BJ (cell line): ENCODE measurements at places on chromosomes 5 and 9. TPM values are rescaled to one million over a fixed set of nuclear protein-coding genes. Genes with fewer than 3 reads are reported as not detected.

DNA sequence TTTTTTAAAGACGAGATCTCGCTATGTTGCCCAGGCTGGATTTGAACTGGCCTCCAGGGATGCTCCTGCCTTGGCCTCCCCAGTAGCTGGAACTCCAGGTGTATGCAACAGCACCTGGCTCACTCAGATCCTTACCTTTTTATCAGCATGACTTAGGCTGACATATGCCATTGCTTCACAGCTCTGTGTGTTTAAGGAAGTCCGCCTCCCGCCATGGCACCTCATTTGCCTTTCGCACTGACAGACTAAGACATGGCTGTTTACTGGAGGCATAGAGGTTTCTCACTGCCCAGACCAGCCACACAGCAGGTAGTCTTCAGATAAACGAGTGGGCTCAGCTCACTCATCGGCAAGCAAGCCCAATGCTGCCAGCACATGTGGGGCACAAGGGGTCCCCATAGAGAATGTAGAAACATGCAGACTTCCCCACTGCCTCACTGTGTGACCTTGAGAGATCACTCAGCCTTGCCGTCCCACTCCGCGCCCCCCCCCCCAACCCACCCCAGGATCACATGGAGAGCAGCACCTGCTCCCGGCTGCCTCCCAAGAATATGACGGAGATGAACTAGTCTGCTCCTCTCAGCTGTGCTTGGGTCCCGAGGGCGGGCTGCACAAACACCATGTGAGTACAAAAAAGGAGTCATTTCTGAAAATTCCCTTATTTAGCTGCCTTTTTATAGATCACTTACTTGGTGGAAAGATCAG is 62.8 kb downstream of the DCP2 start:
- DNase-seq, result no peak

DNA sequence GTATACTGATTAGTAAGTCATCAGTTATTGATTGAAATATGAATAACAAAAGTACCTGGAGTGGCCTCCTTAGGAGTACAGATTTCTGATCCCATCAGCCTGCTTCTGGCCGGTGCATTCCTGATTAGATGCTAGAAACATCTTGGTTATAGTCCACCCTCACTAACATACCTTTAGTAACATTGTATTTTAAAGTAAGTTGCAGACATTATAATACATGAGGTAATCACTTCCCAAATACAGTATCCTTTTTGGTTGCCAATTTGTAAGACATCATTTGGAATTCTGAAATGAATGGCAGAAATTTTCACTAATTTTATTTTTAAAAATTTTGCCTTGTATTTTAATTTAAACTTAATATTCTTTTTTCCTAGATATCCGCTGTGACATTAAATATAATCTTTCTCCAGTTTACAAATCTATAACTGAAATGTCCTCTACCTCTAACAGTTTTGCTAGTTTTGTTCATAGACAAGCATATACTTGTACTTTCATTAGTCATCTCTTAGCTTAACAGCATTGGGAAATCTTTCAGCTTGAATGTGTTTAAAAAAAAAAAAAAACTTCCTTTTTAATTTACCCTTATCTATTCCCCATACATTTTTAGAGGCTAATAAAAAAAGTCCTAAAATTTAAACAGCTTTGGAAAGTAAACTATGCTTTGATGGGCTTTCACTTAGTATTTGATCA is 178.9 kb downstream of the XRCC4 start:
- no peak for DNase-seq

DNA sequence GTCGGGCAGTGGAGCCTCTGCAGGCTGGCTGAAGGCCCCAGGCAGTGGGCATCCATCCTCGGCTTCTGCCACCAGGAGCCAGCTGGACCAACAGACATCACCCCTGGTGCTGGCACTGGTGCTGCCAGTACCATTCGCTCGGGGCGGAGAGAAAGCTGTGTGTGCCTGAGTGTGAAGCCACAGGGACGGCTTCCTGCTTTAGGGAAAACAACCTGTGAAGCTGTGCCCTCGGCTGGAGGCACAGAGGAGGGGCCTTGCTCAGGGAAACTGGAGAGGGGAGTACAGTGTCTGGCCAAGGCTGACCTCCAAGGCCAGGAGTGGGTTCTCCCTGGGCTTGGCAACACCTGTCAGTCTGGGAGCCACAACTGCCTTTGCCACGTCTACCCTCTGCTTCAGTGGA is 38.3 kb downstream of the NEK6 start:
- no peak for DNase-seq

DNA sequence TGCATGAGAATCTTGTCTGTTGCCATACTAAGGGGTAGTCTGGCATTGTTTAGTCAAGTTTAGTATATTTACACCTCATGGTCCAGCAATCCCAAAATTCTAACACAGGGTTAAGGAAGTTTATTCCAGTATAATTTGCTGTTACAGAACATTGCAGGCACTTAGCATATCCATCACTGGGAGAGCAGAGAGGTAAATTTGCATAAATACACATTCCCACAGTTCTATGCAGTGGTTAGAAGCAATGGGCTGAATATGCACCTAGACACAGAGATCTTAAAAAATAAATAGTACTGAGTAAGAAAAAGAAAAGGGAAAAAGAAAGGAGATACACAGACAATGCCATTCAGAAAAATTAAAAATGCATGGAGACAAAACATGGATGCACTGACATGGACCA is 692.3 kb upstream of the MEF2C start:
- DNase-seq, result no peak

Gene SNX30
- 6.1 and 9.1 TPM in 2 replicates for polyA plus RNA-seq

DNA sequence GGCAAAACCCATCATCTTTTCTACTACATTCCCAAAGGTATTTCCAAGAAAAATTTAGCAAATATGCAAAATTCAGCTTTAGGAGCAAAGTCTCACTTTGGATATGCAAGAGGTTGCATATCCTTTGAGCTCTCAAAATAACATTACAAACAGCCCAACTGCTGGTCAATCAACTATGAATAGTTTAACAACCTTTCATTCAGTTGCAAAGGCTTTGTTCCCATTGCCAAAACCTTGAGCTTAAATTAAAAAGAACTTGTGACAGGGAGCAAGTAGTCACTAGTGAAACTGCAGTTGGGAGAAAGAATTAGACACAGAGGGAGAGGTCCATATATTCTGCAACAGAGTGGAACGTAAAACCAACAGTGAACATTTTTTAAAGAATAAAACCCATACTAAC is 8.8 kb downstream of the ZNF608 start:
- no peak for DNase-seq

DNA sequence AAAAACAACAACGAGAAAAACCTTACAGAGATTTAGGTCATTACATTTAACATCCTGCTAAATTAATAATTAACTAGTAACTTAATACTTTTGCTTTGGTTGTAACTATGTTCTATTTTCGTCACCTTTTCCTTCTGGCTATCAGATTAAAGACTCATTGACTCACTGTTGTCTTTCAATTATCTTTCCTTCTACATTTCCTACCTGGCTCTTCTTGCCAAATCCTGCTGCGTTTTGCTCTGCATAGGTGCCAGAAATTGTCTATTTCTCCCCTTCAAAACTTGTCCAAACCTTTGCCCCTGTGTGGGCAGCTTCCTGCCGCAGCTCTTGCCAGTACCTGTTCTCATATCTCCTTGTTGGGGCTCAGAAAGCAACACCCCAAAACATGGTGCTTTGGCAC is 235.5 kb upstream of the ZNF608 start:
- DNase-seq, result no peak

Gene ADGRD2
- not detected in 2 replicates for polyA plus RNA-seq

Gene CDC25C
- polyA plus RNA-seq, result 7.8 and 8.7 TPM in 2 replicates

Gene MEGF10
- not detected in 2 replicates for polyA plus RNA-seq

- DNase-seq, result no peak
Observed at GRCh38 chr5:147437161-147437596, 72.7 kb downstream of the DPYSL3 start.

Gene ZFP62
- polyA plus RNA-seq, result 5.4 and 9.3 TPM in 2 replicates

Gene SLC34A1
- not detected in 2 replicates for polyA plus RNA-seq

GRCh38 chr9:86035827-86036440 is 63.4 kb downstream of the GOLM1 start:
- no peak for DNase-seq

Gene IFNK
- not detected in 2 replicates for polyA plus RNA-seq

DNA sequence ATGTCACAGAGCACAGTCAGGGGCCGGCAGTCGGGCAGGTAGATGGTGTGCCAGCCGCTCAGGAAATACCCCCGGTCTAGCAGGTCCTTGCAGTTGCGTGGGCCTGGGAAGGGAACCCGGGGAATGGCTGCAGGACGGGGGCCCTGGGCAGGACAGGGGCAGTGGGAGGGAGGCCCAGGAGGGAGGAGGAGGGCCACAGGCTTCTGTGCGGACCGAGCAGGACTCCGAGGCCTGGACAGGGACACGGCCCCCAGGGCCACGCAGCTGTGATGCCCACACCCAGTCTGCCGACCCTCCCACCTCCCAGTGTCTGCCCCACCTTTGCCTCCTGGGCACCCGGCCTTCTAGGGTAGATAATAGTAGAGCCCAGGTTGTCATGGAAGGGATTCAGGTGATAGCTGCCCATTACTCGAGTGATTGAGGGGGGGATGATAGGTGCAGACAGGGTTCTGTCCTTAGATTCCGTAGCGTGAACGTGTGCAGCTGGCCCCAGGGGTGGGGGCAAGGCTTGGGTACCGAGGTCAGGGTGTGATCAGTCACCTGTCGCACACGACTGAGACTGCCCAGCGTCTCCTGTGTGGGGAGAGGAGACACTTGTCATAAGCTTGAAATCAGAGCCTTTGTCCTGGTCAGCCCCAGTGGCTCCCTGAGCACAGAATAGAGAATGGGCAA is 4.5 kb downstream of the FCN1 start:
- no peak for DNase-seq

Gene MARCOL
- not detected in 2 replicates for polyA plus RNA-seq

DNA sequence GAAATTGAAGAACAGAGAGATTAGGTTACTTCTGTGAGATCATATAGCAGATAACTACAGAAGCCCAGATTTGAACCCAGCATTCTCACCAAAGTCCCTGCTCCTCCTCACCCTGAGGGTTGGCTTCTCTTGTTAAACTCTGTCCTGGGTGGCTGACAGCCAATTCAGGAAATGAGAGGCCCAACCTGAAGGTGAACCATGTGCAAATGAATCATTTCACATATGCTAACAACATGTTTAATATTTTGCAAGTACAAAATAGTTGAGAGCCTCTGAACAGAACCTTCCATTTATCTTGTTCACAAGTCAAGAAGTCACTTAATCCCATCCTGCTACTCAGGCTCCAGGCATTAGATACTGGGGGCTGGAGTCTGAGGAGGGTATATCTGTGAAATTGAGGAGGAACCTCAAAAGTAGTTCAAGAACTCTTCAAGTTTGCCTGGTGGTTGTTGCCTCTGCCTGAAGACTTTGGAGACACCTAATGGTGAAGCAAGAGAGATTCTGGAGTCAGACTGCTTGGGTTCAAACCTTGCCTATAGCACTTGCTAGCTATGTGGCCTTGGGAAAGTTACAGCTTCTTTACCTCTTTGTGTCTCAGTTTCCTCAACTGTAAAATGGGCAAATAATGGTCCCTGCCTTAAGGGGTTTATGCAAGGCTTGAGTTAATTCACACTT is 564.0 kb downstream of the PSAT1 start:
- DNase-seq, result peak; percentile 73

DNA sequence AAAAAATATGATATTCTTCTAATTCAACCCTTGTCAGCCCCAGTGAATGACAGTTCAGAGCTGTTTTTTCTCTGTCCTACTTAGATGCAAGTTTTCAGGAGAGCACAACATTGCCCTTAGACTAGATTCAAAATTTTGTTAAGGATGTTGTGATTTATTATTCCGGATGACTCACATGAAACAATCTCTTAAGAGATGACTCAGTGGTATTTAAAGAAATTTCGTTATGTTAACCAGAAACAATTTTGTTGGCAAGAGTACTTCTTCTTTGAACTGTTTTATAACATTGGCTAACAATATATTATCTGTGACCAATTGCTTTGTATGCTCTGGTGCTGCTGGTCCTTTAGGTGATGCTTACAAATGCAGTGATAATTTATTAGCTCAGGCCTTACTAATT is 132.0 kb downstream of the IZUMO3 start:
- DNase-seq, result no peak
